ENCODE measurements at places on chromosomes 4 and X.

- DNase-seq = no peak
Measured at GRCh38 chr4:80989921-80990544, 40.5 kb upstream of the BMP3 start.

DNA sequence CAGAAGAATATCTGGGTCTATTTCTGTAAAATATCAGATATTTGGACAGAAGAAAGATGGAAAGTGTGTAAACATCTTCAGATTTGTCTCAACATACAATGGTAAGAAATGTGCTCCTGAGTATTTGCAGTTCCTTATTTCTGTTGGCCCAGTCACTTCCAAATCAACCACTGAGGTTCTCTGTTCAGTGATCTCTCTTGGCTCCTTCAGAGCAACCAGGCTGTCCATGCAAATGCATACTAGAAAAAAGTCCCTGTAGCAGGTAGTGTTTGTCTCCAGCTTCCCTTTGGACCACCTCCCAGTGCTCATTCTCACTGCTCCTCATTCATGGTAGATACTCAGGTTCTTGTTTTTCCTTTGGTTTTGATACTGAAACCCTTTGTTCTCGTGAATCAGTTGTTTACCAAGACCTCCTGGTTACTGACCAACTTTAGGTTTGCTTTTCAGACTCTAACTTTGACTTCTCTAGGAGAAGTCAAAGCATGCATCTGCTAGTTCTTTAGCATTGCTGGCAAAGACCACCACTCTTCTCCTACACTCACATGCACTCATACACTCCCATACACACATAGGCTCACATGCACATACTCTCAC is 28.8 kb downstream of the ASIC5 start:
- no peak for DNase-seq

DNA sequence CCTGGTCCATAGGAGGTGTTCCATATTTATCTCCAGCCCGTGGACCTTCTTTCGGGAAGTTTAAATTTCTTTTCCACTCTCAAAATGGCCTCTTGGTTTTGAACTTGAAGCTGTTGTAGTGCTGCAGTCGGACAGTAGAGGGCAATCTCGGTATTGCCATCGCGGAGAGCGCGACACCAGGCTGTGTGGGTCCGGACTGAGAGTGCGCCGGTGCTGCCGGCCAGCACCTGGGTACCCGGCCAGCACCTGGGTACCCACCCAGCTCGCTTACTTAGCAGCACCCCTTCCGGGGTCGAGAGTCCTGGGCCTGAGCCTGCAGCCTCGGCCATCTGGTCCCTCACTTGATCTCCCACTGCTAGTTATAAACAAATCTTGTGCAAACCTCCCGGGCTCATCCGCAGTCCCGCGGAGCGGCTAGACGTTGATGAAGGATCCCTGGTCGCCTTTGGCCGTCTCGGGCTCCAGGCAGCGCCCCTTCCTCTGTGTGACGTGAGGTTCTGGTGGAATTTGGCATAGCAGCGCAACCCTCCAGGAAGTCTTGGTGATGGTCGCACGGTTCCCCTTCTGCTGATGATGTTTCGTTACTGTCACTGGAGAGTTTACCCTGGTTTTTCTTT is 18.0 kb downstream of the FAM9A start:
- DNase-seq = no peak

GRCh38 chrX:49029876-49030275 is 13.3 kb downstream of the TFE3 start:
- DNase-seq = no peak

GRCh38 chrX:102966701-102967100 is 29.6 kb downstream of the RAB40AL start:
- no peak for DNase-seq

- no peak for DNase-seq
Measured at GRCh38 chrX:151999813-152000212, 25.3 kb upstream of the GABRE start.

DNA sequence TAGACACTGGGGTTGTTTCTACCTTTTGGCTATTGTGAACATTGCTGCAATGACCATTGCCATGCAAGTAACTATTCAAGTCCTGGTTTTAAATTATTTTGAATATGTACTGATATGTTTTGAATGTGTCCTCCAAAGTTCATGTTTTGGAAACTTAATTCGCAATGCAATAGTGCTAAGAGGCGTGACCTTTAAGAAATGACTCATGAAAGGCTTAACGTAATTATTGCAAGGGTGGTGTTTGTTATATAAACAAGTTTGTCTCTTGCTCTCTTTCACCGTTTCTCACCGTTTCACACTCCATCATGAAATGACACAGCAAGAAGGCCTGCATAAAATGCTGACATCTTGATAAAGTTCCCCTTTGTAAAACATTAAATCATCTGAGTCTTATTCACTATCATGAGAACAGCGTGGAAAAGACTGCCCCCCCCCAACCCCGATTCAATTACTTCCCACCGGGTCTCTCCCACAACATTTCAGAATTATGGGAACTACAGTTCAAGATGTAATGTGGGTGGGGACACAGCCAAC is 506.9 kb upstream of the FAM47C start:
- no peak for DNase-seq

DNA sequence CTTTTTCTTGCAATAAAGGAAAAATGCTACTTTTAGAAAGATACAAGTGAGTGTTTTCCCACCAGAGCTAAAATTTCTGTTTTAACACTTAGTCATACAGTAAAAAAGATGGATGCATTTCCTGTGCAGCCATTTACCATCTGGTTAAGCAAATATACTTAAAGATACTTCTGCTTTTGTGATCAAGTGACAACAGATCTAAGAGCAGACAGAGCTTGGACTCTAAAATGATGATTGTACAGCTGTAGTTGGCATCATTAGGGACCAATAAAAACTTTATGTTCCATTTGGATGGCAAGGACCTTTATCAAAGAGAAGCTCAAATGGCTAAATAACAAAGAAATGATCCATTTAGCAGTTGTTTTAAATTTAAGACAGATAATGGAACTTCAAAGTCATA is 270.8 kb downstream of the FSTL5 start:
- DNase-seq = no peak

- no peak for DNase-seq
Measured at GRCh38 chrX:68133181-68133580, 300.1 kb downstream of the OPHN1 start.
